Activated CD4-positive, alpha-beta T cell treated with anti-CD3 and anti-CD28 coated beads, Interleukin-10, Interleukin-2, amounts not matched to agents 100 ng/mL and 50 ng/mL, durations not matched to agents 16 hours and 8 hours (primary cell): ENCODE measurements at places on chromosomes 11 and 22.

DNA sequence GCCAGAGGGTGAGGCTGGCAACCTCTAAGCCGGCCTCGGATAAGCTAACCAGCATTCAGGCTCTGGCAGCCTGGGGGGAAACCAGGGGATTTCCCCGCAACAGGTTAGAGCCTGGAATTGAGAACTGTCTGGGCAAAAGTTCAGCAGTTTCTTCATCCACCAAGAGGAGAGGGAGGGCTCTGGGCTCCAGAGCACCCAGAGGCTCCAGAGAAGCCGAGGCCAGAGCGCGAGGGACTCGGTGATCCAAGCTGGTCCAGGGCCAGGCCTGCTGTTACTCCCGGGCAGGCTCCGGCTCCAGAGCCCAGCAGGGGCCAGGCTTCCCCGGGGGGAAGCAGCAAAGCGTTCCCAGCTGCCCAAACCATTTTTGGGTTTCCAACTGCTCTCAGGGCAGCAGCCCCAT lies 13.3 kb upstream of the SH3BP1 start:
- no peak for DNase-seq

DNA sequence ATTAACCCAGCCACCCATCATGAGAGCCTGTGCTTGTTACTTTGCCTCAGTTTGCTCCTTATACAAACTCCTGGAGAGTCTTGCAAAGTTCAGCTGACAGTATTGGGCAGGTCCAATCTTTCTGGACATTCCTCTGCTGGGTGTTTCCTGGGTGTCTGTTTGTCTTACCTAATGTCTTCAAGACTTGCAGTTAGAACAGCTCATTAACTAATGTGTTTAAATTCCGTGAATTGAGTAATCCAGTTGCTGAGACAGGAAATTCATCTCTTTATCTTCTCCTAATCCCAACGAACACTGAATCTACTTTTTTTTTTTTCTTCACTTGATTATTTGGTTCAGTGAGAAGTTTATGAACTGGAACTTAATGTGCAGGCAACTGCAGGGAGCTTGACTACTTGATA lies 20.6 kb downstream of the BCO2 start:
- DNase-seq, result no peak

GRCh38 chr11:114257621-114258558 lies 38.3 kb upstream of the NNMT start:
- no peak for DNase-seq

DNA sequence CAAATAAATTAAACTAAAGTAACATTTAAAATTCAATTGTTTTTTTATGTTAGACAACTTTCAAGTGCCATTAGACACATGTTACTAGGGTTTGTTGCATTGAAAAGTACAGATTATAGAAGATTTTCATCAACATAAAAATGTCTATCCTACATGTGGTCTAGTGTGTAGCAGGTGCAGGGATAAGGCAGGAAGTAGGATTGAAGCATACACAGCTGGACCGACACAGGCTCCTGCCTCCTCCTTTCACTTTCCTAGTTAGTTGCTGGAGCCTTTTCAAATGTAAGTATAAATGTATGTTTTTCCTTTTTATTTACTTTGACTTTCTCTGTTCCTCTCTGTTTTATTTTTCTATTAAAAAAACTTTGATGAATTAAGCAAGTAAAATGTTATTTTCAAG lies 246.9 kb upstream of the LUZP2 start:
- DNase-seq, result no peak

- DNase-seq, result no peak
Measured at GRCh38 chr11:70641369-70641768, 243.0 kb downstream of the CTTN start.

- no peak for DNase-seq
Measured at GRCh38 chr22:40002935-40003715, 8.4 kb downstream of the FAM83F start.

- DNase-seq, result no peak
Measured at GRCh38 chr11:2774173-2775082, 74.6 kb upstream of the KCNQ1OT1 start.

- no peak for DNase-seq
Measured at GRCh38 chr11:13939961-13940906, 22.3 kb upstream of the SPON1 start.

- DNase-seq, result no peak
Measured at GRCh38 chr11:106228996-106229395, 151.5 kb downstream of the AASDHPPT start.

DNA sequence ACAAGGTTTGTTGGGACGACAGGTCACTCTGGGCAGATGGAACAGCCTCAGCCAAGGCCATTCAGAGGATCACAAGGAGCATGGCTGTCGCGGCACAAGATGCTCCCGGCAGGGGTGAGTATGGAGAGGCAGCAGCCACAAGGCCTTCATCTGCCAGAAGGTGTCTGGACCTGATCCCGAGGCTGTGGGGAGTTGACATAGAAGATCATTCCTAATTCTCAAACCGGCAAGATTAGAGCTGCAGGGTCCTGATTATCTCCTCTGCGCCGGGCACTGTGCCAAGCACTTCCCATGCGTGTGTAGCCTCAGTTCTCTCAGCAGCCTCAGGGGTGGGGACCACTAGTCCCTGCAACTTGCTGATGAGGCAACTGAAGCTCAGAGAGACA lies 32.3 kb upstream of the RFPL3 start:
- DNase-seq, result no peak

GRCh38 chr11:73218106-73218829 lies at the start of gene P2RY2:
TSS of gene P2RY2 (plus strand) at chr11:73218281. CDS start at chr11:73234160, 15,879 bp downstream.
- peak; percentile 45 for DNase-seq

DNA sequence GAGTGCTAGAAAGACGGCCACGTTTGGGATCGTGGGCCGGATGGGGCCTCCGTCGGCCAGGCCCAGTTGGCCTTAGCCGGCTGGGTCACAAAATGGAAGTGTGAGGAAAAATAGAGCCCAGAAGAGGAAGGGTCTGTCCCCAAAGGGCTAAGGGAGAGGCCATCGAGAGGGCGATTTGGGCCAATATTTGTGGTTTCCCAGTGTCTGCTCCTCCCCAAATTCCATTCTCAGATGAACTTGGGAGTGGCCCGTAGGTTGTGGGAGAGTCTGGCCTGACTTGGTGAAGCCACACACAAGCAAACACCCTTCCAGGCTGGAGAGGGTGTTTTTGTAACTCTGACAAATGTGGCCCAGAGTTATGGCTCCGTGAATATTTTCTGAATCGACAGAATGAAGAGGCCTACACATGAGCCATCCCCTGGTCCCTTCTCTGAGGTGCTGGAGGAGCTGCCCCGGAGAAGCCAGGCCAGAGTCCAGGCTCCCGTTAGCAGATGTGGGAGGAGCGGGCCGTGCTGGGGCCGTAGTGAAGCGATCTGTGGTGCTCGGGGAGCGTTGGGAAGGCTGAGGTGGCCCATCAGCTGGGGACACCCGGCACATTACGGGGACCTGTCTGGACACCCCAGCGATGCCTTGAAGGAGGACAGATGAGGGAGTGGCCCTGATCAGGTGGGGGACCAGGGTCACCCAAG lies 73.5 kb upstream of the PPARA start:
- DNase-seq, result no peak

DNA sequence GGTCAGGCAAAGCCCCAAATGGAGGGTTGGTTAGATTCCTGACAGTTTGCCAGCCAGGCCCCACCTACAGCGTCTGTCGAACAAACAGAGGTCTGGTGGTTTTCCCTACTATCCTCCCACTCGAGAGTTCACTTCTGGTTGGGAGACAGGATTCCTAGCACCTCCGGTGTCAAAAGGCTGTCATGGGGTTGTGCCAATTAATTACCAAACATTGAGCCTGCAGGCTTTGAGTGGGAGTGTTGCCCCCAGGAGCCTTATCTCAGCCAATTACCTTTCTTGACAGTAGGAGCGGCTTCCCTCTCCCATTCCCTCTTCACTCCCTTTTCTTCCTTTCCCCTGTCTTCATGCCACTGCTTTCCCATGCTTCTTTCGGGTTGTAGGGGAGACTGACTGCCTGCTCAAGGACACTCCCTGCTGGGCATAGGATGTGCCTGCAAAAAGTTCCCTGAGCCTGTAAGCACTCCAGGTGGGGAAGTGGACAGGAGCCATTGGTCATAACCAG lies 4.7 kb upstream of the TTC36 start:
- DNase-seq, result no peak

DNA sequence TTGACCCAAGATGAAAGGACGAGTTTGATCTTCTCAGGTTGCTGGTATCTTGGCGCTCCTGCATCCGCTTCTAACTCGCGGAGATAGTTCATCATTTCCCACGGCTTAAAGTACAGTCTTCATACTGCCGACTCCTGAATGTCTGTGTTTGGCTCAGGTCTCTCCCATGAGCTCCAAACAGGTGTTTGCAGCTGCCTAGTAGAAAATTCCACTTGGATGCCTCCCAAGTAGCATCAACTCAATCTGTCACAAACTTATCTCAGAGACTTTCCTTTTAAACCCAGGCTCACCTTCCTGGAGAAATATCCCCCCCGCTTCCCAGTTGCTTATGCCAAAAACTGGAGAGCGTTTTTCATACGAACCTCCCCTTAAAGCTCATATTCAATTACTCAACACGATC lies 986.5 kb downstream of the TBC1D22A start:
- no peak for DNase-seq
